ENCODE measurements at places on chromosomes 1 and 21.

DNA sequence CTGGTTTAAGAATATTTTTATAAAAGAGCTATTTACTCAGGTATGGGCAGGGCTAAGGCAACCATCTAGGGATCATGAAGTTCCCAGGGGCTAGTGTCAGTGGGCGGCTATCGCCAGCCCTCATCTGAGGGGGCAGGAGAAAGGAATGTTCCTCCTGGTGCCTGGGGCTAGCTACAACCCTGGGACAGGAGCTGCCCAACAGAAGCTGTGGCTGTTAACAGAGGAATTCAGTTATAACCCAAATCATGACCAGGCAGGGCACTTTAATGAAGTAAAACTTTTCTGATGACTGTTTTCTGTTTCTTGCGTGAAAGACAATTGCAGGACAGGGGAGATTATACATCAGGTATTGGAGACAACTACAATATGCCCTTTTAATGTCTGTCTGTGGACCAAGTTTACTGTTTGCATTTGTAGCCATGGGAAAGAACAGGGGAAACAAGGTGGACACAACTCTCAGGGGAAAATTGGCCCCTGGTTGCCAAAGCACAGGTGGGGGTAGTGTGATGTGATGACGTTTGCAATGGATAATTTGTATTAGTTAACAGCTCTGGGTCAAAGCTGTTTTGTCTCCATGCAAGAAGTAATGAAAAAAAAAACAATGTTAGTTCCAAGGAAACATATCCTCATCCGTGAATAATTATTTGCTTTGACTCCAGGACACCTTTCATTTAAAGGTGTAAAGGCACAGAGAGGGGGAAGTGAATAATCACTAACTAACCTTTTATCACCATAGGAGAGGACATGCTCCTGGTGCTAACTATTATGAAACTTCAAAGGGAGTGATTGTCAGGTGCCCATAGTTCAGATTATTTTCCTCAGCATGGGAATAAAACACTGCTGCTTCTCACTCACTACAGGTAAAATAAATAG, 105.2 kb downstream of the TSEN15 start:
- DNase-seq, result no peak

DNA sequence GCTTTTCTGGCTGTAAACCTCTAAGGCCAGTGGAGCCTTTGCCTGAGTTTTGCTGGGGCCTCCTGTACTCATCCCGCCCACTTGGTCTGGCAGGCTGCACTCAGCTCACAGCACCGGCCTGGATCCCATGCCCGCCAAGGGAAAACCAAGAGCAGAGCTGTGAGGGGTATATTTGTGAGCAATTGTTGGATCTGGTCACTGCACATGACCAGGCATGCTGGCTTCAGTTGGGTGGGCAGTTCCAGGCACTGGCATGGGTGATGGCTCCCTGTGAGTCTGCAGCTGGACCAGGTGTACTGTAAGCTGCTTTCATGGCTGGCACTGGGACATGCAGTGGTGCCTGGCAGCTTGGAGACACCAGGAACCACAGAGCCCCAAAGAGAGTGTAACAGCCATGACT, 563.1 kb upstream of the RGS18 start:
- DNase-seq, result no peak

- no peak for DNase-seq
Measured at GRCh38 chr1:214216021-214216420, 64.9 kb upstream of the SMYD2 start.

GRCh38 chr1:117812869-117813511, 116.4 kb downstream of the GDAP2 start:
- DNase-seq, result no peak

GRCh38 chr21:37364722-37365121, 1.9 kb upstream of the DYRK1A start:
- DNase-seq, result no peak

DNA sequence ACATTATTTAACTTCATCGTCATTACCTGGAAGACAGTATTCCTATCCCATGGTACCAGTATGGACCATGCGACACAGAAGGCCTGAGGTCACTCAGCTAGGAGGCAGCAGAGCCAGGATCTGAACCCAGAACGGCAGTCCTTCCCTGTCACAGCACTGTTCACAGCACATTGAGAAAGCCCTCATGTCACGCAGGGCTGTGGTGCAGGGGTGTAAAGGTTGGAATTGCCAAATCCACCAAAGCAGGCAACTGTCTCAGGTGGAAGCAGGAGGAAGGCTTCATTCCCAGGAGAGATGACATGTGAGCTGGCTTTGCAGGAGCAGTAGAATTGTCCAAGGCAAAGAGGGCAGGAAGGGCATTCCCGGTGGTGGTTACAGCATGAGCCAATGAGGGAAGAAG, 9.9 kb upstream of the TTC22 start:
- DNase-seq, result no peak

DNA sequence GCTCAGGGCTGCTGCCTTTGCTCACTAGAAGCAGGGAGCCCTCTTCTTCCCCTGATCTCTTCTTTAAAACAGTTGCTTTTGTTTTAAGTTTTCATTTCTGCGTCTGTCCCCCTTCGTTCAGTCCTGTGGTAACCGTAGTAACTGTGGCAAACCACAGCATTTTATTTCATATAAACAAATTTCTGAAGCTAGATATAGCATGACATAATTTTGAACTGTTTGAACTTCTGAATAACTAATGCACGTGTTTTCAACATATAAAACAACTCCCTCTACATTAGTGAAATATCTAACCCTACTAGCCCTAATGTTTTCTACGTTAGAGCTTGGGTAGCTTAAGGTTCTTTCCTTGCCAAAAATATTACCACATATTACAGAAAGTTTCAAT, 104.6 kb downstream of the DISP1 start:
- DNase-seq, result no peak

GRCh38 chr1:86703696-86704457, 499 bp upstream of the SH3GLB1 start:
- DNase-seq, result no peak

- no peak for DNase-seq
Measured at GRCh38 chr1:41021526-41022308, at the start of gene SLFNL1. TSS of gene SLFNL1 (minus strand) at chr1:41021725. CDS start at chr1:41020660, 1,065 bp downstream.

GRCh38 chr1:60906526-60906925, 175.8 kb upstream of the NFIA start:
- DNase-seq, result no peak

DNA sequence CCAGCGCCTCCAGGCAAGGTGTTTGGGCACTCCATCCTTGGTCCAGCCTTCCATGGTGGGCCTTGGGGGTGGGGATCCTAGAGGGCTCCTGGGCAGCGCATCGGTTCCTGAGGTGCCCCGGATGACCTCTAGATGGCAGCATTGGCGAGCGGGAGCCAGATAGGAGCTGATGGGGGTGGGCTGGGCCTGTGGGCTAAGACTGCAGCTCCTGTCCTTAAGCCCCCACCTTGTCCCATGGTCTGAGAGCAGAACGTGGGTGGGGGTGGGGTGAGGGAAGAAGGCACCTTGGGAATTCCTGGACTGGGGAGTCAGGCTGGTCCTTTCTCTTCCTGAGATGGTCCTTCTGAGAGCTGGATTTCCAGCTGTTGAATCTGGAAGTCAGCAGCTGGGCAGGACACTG, 93.4 kb upstream of the CSF3R start:
- no peak for DNase-seq

DNA sequence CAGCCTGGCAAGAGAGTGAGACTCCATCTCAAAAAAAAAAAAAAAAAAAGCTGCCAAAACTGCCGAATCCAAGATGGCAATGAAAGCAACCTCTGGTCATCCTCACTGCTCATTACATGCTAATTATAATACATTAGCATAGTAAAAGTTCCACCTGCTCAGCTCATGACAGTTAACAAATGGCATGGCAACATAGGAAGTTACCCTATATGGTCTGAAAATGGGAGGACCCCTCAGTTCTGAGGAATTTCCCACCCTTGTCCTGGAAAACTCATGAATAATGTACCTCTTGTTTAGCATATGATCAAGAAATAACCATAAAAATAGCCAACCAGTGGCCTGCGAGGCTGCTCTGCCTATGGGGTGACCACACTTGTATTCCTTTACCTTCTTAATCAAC, 93.1 kb upstream of the PGBD5 start:
- no peak for DNase-seq

DNA sequence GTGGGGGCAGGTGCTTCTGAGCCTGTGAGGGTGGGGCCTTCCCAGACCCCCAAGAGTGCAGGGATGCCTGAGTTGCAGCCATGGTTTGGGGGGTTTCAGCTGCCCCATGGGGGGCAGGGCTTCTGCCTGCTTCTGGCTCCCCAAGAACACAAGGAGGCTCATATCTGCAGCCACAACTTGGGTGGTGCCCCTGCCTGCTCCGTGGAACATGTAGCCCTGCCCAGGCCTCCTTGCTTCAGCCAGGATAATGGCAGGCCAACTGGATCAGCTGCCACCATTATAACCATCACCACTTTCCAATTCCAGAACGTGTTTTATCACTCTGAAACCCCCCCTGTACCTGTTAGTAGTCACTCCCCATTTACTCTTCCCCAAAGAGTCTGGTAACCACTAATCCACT, 14.0 kb downstream of the ZBTB40 start:
- no peak for DNase-seq

- DNase-seq, result no peak
Measured at GRCh38 chr1:204945565-204945977, 74.9 kb downstream of the NFASC start.

DNA sequence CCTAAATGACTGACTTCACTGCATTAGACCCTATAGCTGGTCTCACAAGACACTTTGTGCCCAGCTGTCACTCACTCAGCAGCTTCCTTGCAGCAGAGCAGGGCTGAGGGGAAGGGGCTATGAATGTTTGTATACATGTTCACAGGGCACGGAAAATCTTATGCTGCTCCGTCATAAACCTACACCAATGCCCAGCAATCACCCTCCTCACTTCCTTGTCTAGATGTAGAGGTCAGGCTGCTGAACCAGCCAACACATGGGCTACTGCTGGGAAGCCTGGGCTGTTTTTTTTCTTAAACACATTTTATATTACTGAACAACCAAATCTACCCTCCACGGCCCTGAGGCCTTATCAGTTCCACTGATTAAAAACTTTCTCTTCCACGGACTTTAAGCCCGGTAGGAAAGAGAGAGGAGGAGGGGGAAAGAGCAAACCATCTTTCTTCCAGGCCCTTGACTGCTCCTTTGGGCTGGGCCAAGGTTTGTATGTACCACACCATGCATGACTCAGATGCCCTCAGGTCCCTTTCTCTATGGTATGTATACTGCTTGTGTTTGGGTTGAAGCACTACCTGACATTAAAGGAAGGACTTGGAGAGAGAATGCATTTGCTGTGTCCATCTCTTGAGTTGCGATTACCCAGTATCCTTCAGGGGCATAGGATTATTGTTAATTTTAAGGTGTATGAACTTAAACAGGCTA, 12.7 kb downstream of the MTFR1L start:
- DNase-seq, result no peak

GRCh38 chr1:224245188-224245587, 62.1 kb downstream of the DEGS1 start:
- DNase-seq, result no peak

DNA sequence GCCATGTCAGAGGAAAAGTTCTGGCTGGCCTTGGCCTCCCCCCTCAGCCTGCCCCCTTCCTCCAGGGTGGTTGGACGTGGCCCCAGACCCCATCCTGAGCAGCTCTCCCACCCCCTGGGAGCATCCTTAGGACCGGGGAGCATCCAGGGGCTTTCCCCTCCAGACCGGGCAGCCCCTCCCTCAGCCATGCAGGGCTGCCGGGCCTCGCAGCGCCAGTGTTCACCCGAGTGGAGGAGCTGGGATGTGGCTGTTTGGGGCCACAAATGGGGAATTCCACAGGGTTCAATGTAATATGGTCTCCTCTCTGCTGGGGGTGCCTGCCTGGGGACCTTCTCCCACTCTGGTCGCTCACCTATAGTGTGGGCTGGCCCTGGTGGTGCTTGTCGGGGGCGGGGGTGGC, 4.2 kb upstream of the PFKL start:
- no peak for DNase-seq

- no peak for DNase-seq
Measured at GRCh38 chr1:114008480-114008941, 29.2 kb downstream of the OLFML3 start.

- no peak for DNase-seq
Measured at GRCh38 chr1:7265771-7266371, 480.6 kb downstream of the CAMTA1 start.

DNA sequence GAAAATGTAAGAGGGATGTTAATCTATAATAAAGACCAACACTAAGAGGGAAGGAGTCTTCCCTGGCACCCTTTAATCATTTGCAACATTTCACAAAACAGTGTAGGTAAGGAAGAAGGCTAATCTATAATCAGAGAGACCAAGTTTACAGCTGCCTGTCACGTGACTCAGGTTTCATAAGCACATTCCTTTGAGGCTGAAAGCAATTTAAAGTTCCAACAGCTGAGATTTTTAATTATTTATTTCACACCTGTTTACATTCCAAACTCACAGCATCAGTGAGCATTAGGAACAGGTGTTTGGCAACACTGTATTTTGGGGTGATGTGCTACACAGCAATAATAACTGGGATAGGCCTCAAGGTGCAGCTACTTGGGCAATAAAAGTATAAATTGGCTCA, 75.7 kb upstream of the PGBD5 start:
- no peak for DNase-seq

- DNase-seq, result no peak
Measured at GRCh38 chr1:172827841-172828240, 168.9 kb downstream of the FASLG start.

GRCh38 chr1:174721246-174721645, 273.5 kb downstream of the GPR52 start:
- no peak for DNase-seq

DNA sequence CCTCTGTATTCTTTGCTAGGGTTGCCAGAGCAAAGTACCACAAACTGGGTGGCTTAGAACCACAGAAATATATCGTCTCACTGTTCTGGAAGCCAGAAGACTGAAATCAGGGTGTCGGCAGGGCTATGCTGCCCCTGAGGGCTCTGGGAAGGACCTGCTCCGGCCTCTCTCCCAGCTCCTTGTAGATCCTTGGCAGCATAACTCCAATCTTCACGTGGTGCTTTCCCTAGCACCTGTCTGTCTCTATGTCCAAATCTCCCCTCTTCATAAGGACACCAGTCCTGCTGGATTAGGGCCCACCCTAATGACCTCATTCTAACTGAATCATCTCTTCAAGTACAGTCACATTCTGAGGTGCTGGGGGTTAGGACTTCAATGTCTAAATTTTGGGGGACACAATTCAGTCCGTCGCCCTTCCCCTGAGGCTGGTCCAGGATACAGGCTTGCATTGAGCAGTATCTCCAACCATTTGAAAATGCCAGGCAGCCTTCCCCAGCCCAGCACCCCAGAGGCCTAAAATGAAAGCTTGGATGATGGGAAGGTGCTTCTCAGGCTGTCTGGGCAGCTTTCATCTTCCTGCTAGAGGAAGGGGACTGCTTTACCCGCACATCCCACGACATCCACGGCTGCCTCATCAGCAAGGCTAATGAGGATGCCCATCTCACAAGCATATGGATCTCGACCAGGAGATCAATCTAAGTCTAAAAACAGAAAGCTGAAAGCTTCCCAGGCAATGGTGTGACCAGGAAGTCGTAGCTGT, 24.7 kb downstream of the TRIM67 start:
- DNase-seq, result no peak

GRCh38 chr1:222002503-222002902, 260.6 kb upstream of the DUSP10 start:
- no peak for DNase-seq

GRCh38 chr1:229582011-229582694, 23.6 kb upstream of the ABCB10 start:
- no peak for DNase-seq

Measured in cerebellar nuclear complex (tissue), 1 donor.